NCI-H524 treated with DMSO at 0.1 percent for 48 hours (cell line): ENCODE measurements at places on chromosomes 13 and 19.

- no peak for DNase-seq
Observed at GRCh38 chr19:19403373-19403901, 2.0 kb upstream of the GATAD2A start.

DNA sequence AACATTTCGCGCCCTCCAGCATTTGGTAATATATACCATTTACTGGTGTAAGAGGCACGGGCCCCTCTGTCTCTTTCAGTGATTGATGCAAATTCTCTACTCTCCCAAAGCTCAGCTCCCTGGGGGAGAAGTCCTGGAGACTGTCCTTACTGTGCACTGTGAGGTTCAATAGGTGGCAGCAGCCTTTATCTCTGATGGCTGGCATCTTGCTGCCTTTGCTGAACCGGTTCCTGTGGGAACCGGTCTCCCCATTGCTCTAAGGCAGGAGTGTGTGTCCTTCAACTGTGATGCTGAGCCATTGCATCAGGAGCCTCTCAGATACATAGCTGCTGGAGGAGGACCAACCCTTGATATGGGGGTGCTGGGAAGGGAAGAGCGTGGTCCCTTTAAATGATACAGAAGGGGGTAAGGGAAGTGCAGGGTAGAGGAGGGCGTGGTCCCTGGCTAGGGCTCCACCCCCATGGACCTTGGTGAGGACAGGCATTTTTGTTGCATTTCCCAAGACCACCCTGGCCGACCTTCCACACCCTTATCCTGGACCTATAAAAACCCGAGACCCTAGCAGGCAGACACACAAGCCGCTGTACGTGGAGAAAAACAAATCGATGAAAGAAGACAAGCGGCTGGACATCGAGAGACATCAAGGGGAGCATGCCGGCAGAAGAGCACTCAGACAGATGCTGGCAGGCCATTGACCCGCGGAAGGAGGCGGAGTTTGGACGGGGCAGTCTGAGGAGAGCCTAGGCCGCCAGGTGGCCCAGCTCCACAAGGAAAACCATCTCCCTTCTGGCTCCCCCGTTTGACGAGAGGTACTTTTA, 41.1 kb upstream of the GTF3A start:
- peak; percentile 42 for DNase-seq

- no peak for DNase-seq
Observed at GRCh38 chr13:29621841-29622240, 26.4 kb upstream of the SLC7A1 start.

DNA sequence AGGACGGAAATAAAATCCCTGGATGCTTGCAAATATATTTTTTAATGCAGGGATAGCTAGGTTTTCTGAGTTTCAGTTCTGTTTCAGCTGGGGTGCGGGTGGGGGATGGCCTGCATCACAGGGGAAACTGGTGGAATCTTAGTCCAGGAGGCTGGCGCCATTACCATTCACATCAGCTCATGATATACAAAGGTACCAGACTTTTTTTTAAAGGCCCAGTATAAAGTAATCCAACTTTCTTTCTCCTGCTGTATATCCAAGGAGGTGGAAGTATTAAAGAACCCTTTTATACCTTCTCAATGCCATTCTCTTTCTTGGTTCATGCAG, 343.8 kb downstream of the KCNRG start:
- no peak for DNase-seq

GRCh38 chr13:87671753-87672605, 808 bp downstream of the SLITRK5 start:
- DNase-seq: no peak

GRCh38 chr19:36420961-36421748, 2.7 kb upstream of the ZFP82 start:
- DNase-seq: no peak

DNA sequence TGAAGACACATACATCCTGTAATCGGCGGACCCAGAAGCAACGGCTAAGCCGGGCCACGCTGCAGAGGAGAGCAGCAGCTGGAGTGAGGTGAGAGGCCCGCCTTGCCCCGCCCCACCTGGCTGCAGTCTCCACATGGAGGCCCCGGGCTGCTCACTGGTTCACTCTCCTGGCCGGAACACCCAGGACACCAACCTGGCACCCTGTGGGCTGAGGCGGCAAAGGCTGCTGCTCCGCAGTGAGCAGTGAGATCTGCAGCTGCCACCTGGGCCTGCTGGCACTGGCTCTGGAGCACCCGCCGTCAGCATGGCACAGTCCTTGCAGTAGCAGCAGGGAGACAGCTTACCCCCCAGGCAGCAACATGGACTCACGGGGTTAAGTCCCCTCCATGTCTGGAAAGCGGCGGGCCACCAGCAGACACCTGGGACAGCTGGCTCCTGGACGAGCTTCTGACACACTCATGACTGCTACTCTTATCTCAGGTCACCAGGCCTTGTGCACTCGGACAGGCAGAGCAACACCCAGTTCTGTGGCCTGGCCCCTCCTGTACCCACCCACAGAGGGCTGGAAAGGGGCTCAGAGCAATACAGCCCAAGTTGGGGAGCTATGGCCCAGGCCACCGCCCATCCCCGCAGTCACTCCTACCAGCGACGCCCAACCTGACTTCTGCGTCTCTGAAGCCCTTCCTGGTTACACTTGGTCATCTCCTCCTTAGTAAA, 13.2 kb upstream of the KPTN start:
- DNase-seq: peak; percentile 65

GRCh38 chr13:113002913-113003290, 33.9 kb downstream of the MCF2L start:
- no peak for DNase-seq

DNA sequence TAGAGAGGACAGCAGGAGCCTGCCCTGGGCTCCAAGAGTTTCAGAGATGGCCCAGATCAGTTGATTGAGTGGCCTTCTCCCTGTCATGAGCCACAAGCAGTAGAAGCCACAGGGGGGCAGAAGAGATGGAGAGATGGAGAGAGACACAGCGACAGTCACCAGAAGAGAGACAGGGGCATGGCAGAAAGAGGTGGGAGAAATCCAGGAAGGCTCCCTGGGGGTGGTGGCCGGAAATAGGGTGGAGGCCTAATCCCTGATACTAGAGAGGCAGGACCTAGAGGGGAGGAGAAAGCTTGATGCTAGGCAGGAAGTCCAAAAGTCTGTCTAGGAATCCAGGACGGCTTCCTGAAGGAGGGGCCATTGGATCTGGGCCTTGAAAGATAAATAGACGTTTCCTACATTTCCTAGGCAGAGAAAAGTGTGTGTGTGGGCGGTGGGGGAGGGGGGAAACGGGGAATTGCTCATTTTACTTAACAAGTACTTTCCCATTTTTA, 9.6 kb upstream of the TPM4 start:
- DNase-seq: no peak

DNA sequence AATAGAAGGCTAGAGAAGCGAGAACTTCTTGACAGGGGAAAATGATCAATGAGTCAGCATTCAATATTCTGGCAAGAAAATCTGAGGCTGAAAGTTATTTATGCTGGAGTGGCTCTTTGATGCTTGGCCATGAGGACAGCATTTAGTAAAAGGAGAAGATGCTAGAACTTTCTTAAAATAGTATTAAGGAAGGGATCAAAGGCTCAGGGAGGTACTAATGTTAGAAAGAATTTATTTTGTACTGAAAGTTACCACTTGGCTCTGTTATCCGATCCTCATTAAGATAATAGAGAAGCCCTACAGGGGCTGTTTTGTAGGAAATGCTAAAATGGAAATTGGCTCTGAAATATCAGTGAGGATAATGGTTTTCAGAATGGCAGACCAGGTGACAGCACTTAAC, 1774.6 kb upstream of the PCDH20 start:
- DNase-seq: peak; percentile 3

GRCh38 chr13:34730961-34731360, 211.1 kb upstream of the NBEA start:
- no peak for DNase-seq

DNA sequence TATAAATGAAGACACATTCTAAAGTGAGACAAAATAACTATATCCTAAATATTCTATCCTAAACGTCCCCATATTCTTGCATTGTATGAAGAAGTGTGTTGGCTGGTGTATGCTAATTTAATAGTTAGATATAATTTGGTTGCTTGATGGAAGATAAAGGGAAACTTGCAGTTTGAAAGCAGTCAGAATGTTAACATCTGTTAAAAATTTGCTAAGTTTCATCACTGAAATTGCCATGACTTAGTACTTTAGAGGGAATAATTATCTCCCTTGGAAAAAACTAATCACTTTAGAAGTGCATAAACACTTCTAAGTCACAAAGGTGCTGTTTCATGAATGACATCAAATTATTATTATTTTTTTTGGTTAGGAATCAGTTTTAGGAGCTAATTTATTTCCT, 61.6 kb downstream of the ITGBL1 start:
- no peak for DNase-seq

DNA sequence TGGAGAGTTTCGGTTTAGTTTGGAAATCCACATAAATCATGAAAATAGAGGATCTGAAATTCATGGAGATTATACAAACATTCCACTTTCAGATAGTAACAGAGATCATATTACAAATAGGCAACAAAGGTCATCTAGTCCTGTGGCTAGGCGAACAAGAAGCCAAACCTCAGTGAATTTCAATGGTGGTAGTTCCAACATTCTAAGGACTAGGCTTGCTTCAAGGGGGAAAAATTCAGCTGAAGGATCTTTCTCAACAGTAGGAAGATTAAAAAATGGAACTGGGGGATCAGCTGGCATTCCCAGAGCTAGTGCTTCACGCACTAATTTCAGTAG, 47.0 kb downstream of the FOXO1 start:
- no peak for DNase-seq

GRCh38 chr13:110610955-110611595, 4.3 kb upstream of the NAXD start:
- no peak for DNase-seq

- no peak for DNase-seq
Observed at GRCh38 chr19:2457394-2458037, 757 bp upstream of the LMNB2 start.

DNA sequence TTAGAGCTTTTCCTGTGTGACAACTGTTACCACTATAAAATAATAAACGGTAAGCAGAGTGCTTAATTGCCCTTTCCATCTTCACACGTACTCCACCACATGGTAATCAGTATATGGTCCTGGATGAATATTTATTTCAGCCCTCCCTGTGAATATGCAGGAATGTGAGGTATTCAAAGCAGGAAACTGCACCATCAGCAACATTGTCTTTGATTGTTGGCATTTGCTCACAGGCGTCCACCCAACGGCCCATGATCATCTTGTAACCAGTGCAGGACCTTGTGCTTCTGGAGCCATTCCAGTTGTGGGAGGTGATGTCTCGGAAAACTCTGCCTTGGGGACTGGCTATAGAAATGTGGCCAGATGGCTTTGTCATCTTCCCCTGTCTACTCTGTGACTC, 132.6 kb downstream of the COG6 start:
- no peak for DNase-seq

DNA sequence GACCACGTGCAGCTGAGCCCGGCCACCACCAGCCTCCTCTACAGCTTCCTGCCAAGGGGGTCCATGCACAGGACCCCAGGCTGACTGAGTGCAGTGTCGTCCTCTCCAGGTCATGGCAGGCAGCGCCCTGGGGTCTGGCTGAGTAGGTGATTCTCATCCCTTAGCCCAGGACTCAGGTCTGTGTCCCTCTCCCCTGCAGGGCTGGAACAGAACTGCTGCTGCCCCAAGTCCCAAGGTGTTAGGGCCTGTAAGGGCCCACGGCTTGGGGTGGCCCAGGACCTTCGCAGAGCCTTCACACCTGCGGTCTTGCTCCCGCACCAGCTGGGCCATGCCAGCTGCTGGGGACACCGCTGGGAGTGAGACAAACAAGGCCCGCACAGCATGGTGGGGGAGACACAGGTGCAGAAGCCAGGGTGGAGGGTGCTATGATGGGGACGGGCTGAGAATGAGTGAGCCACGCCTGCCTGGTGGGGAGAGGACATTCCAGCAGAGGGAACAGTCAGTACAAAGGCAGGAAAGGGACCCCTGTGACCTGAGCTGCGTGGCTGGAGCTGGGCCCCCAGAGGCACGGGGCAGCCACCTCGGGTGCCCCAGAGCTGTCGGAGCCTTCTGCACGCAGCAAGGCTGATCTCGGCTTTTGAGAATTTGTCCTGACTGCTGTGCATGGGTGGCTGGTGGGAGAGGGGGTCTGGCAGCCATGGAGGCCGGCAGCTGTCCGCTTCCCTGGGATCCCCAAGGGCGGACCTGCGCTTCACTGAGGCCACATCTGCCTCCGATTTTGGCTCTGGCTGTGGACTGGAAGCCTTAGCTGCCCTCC, 11.9 kb downstream of the PLEKHF1 start:
- DNase-seq: no peak

- no peak for DNase-seq
Observed at GRCh38 chr19:55368701-55369563, 1.3 kb downstream of the IL11 start.

GRCh38 chr19:325173-325936, 19.2 kb downstream of the MIER2 start:
- no peak for DNase-seq

GRCh38 chr19:32041681-32042292, 303.6 kb upstream of the ZNF507 start:
- no peak for DNase-seq

DNA sequence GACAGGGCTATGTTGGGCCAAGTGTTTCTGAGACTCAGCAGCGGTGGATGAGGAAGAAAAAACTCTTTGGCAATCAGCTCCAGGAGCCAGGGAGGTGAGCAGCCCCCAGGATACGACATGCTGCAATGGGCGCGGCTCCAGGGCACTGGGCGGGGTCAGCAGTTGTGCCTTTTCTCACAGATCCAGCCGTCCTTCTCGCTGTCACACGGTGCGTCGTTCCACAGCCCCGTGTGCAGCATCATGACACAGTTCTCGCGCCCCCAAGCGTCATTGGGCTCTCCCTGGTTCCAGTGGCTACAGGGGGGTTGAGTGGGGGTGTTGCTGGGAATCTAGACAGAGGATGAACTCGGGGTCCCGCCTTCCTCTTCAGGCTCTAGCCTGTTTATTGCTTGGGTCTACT, 2.7 kb downstream of the CLEC4G start:
- no peak for DNase-seq

DNA sequence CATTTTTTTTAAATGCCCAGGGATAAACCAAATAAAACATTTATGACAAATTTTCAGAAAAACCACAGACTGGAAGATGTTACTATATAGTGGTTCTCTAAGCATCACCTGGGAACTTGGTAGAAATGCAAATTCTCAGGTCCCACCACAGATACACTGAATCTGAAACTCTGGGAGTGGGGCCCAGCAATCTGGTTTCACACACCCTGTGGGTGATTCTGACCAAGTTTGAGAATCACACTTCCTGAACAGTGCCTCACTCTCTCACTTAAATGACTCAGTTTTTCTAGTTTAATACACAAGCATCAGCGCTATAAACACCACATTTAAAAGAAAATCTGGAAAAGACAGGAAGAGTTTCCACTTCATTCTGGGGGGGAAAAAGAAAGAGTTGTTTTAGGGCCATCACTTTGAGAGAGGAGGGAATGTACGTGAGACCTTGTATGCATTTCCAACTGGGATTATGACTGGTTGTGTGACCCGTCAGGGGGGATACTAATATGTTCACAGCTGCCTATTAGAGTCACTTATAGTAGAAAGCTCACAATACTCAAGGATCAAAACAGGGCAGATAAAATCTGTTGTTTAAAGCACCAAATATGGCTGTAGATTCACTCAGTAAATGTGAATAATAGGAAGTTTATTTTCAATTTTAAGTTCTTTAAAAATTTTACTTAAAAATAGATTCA, 567.7 kb downstream of the GPC6 start:
- no peak for DNase-seq
